ENCODE measurements at places on chromosomes 7 and 10. TPM values are rescaled to one million over a fixed set of nuclear protein-coding genes. Genes with fewer than 3 reads are reported as not detected.

Gene MYOZ1
- total RNA-seq, result not detected

Gene CCL24
- total RNA-seq, result not detected

Gene IFIT3
- 3.6 TPM for total RNA-seq

Gene AMZ1
- total RNA-seq, result 0.30 TPM

Measured in activated naive CD4-positive, alpha-beta T cell treated with anti-CD3 and anti-CD28 coated beads, Interleukin-2, amount 10 ng/mL, durations not matched to agents 5 hours and 36 hours (primary cell).